ENCODE measurements at places on chromosomes 6 and 20.

DNA sequence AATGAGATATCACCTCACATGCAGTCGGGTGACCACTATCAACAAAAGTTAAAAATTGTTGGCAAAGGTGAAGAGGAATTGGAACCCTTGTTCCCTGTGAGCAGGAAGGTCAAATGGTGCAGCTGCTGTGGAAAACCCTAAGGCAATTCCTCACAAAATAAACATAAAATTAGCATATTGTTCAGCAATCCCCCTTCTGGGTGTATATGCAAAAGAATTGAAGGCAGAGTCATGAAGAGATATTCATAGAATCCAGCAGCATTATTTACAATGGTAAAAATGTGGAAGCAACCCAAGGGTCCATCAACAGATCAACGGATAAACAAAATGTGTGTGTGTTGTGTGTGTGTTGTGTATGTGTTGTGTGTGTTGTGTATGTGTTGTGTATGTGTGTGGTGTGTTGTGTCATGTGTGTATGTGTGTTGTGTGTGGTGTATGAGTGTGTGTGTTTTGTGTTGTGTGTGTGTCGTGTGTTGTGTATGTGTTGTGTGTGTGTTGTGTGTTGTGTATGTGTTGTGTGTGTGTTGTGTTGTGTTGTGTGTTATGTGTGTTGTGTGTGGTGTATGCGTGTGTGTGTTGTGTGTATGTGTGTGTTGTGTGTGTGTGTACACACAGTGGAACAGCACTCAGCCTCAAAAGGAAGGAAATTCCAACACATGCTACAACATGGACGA is 245.1 kb downstream of the ERMARD start:
- DNase-seq, result no peak

- no peak for DNase-seq
Observed at GRCh38 chr6:106422534-106422933, 62.0 kb downstream of the CRYBG1 start.

DNA sequence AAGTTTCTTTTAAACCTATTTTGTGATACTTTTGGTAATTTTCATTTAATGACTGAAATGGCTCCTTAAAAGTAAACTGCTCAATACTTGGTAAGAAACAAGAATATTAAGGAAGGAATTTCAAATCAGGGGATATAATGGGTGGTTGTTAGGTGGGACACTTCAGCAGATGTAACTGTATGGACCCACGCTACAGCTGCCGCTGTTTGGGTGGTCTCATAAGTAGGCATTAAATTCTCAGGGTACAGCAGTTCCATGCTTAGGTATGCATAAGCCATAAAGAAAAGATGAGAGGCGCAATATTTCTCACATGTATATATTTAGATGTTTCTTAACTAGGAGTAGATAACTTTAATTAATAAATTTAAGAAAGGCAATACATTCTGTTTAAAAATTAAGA is 35.0 kb downstream of the COL19A1 start:
- DNase-seq, result no peak

- DNase-seq, result no peak
Observed at GRCh38 chr6:145818796-145819195, 4.2 kb upstream of the FBXO30 start.

GRCh38 chr20:14544688-14545087 is 207.3 kb upstream of the FLRT3 start:
- no peak for DNase-seq

DNA sequence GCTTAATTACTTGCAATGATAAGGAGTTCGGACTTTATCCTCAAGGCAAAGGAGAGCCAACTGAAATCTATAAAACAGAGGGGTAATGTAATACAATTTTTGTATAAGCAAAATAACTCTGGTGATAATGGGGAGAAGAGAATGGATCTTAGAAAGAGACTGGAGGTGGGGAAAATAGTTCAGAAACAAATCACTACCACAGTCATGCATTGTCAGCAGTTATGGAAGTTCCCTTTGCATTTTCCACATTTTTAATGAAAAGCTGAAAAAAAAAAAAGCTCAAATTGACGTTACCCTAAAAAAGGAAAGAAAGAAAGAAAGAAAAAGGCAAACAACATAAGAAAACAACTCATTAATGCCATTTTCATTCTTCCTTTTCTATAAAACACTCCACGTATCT is 337.6 kb upstream of the HSF2 start:
- no peak for DNase-seq

- DNase-seq, result no peak
Observed at GRCh38 chr6:34047913-34048867, 97.7 kb downstream of the GRM4 start.

DNA sequence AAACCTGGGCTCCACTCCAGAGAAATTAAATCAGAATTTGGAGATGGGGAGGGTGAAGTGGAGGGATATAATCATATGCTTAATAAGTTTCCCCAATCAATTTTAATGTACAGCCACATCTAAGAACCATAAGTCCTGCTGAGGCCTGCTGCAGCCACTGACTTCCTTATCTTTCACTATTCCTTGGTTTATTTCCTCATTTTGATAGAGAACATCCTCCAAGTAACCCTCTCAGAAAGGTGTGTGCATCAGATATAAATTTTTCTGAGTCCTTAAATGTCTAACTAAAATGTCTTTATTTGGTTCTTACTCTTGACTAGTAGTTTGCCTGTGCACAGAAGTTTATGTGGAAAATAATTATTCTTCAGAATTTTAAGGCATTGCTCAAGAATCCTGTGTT is 23.7 kb upstream of the SIRT5 start:
- DNase-seq, result no peak

DNA sequence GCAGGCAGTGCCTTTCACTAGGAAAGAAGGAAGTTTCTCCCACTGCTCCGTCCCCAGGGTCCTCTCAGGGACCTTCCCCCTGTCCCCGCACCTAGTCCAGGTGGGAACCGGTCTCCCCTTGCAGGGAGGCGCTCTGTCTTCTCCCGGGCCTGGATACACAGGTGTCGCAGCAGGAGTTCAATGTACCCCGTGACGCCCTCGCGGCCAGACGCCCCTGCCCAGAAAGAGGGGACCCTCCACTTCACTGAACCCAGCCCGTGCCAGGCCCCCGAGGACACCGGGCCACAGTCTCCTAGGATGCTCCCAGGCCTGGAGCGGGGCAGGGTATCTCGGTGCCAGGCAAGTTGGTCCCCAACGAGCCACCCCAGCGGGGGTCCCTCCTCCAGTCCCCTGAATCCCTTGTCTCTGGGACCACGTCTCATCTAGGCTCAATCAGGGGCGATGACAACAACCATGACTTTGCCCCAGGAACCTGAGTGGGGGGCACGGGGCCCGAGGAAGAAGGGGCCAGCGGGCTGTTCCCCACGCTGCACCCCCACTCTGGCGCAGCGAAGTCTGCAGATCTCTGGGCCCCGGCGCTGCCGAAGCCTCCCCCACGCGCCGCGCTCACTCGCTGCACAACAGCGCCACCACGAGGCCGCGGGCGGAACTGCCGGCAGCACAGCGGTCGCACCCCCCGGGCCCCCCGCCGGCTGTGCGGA is 103.0 kb downstream of the EDN3 start:
- DNase-seq, result no peak

Data from AG09319 (cell line).